Activated CD4-positive, alpha-beta memory T cell treated with anti-CD3 and anti-CD28 coated beads for 36 hours (primary cell): ENCODE measurements at places on chromosomes 1 and 21. TPM values are rescaled to one million over a fixed set of nuclear protein-coding genes. Genes with fewer than 3 reads are reported as not detected.

Gene SPAG17
- total RNA-seq = not detected

- no peak for DNase-seq
Measured at GRCh38 chr1:216804111-216804510, 80.9 kb upstream of the ESRRG start.

Gene CAPZB
- 388 TPM for total RNA-seq

- peak; percentile 7 for DNase-seq
Measured at GRCh38 chr21:45545691-45546531, 3.7 kb upstream of the SLC19A1 start.

- DNase-seq = peak; percentile 89
Measured at GRCh38 chr1:15918962-15919715, 56.8 kb downstream of the ZBTB17 start.

Gene EPHA2
- total RNA-seq = 0.33 TPM

Gene FMO1
- total RNA-seq = not detected
